ENCODE measurements at places on chromosomes 5 and 9. TPM values are rescaled to one million over a fixed set of nuclear protein-coding genes. Genes with fewer than 3 reads are reported as not detected.
A peak's percentile ranks its signal among the peaks of the same experiment; 100 is the strongest.

Gene PCDHGB1
- total RNA-seq, result 1.8 TPM

Gene SLC44A1
- 26.5 TPM for total RNA-seq

DNA sequence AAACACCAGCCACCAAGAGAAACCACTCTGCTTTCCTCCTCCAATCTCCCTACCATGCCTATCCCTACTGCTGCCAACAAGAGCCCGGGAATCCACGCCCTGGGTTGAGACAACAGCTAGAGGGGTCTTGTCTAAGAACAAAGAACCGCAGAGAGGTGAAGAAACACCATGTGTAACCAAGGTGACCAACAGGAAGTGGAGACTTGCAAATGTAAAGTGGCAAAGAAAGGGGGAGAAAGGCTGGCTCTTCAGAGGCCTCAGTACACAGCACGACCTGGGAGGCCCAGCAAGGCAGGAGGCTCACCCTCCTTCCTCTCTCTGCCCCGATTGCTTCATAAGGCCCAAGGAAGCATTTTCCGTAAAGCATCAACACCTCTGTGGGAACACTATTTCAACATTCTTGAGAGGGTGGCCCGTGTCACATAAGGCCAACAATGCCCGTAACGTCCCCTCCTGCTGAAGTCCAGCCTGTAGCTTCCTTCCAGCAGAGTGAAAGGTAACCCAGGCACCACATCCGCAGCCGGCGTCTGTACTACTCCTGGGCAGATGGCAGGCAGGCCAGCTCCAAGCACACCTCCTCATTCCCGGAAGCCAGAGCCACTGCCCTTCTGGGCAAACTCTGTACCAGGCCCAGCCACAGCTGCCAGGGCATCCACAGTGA lies 18.3 kb downstream of the CCNJL start:
- no peak for DNase-seq
- no peak overlapping the region for H3K4me3 ChIP-seq
- H3K36me3 ChIP-seq, result no peaks in the 10 kb centered on the region
- H3K4me1 ChIP-seq, result no peaks in the 10 kb centered on the region
- H3K27me3 ChIP-seq, result no peaks in the 10 kb centered on the region

DNA sequence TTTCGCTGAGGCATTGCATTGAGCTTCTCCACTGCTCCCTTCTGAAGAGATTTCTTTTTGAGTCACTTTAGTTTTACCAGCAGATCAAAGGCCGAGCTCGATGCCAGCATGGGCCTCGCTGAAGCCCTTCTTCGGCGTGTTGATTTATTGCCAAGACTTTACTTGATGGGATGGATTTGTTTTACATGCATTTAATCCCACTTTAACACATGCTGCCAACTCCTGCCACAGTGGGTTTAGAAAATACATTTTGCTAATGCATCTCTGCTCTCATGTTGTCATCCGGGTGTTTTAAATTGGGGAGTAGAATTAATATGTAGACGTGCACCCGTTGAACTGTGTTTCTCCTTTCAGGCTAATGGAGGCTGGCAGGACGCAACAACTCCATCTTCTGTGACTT lies 218.3 kb downstream of the PBX3 start:
- DNase-seq, result no peak
- H3K4me3 ChIP-seq, result no peak overlapping the region
- peaks cover 5% of the 10 kb centered on the region for H3K36me3 ChIP-seq
- no peak overlapping the region for H3K27ac ChIP-seq
- H3K4me1 ChIP-seq, result no peaks in the 10 kb centered on the region
- H3K27me3 ChIP-seq, result no peaks in the 10 kb centered on the region

DNA sequence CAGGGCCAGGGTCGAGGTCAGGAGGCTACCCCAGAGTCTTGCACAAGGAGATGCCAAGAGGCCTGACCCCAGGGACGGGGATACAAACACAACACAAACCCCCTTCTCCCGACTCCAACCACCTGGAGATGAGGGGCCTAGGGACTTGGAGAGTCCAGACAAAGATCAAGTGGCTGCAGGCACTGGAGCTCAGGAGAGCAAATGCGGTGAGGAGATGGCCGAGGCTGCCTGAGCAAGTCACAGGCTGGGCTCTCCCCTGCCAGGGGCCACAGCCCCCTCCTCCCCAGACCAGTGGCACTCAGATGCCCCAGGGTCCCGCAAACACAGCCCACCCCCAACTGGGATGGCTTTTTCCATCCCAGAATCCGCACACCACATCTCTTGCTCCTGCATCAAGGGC lies 15.8 kb downstream of the SH3GLB2 start:
- DNase-seq, result no peak
- H3K27me3 ChIP-seq, result no peaks in the 10 kb centered on the region
- H3K27ac ChIP-seq, result no peak overlapping the region

- no peaks in the 10 kb centered on the region for H3K4me1 ChIP-seq
- no peaks in the 10 kb centered on the region for H3K36me3 ChIP-seq
- H3K27ac ChIP-seq, result no peak overlapping the region
- DNase-seq, result no peak
- no peak overlapping the region for H3K4me3 ChIP-seq
- H3K27me3 ChIP-seq, result no peaks in the 10 kb centered on the region
Observed at GRCh38 chr5:145743396-145744061, 91.6 kb downstream of the PRELID2 start.

GRCh38 chr9:93270976-93271375 lies 87.0 kb downstream of the WNK2 start:
- no peaks in the 10 kb centered on the region for H3K27me3 ChIP-seq
- no peak overlapping the region for H3K4me3 ChIP-seq
- no peak overlapping the region for H3K27ac ChIP-seq
- H3K36me3 ChIP-seq, result no peaks in the 10 kb centered on the region
- no peak for DNase-seq
- H3K4me1 ChIP-seq, result no peaks in the 10 kb centered on the region

GRCh38 chr5:133381041-133381440 lies 231.3 kb downstream of the FSTL4 start:
- H3K4me3 ChIP-seq, result no peak overlapping the region
- no peak for DNase-seq
- H3K4me1 ChIP-seq, result no peaks in the 10 kb centered on the region
- no peaks in the 10 kb centered on the region for H3K27me3 ChIP-seq

GRCh38 chr9:85514256-85514655 lies 227.5 kb downstream of the AGTPBP1 start:
- no peak for DNase-seq
- H3K4me3 ChIP-seq, result no peak overlapping the region
- no peaks in the 10 kb centered on the region for H3K4me1 ChIP-seq
- H3K27ac ChIP-seq, result no peak overlapping the region

GRCh38 chr9:4116071-4116581 lies 183.7 kb downstream of the GLIS3 start:
- DNase-seq, result no peak
- no peaks in the 10 kb centered on the region for H3K36me3 ChIP-seq
- peaks cover 36% of the 10 kb centered on the region for H3K4me1 ChIP-seq
- H3K27me3 ChIP-seq, result no peaks in the 10 kb centered on the region
- H3K4me3 ChIP-seq, result no peak overlapping the region

DNA sequence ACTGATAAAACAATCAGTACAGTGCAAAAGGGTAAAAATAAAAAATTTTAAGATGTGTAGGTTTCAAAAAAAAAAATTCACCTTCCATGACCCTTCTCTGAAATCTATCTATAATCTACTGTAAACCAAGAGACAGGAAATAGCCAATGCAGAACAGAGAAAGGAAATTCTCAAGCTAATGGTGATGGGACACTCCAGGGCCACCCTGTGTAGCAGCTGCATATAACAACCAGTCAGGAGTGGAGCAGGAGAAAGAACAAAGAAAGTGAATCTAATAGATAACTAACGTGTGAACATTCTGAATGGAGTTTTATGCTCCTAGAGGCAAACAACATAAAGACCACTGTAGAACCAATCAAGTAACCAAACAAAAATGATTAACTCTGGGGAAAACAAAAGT lies 16.6 kb downstream of the SPTLC1 start:
- no peaks in the 10 kb centered on the region for H3K27me3 ChIP-seq
- H3K4me1 ChIP-seq, result no peaks in the 10 kb centered on the region
- DNase-seq, result no peak
- H3K36me3 ChIP-seq, result peaks cover 4% of the 10 kb centered on the region

DNA sequence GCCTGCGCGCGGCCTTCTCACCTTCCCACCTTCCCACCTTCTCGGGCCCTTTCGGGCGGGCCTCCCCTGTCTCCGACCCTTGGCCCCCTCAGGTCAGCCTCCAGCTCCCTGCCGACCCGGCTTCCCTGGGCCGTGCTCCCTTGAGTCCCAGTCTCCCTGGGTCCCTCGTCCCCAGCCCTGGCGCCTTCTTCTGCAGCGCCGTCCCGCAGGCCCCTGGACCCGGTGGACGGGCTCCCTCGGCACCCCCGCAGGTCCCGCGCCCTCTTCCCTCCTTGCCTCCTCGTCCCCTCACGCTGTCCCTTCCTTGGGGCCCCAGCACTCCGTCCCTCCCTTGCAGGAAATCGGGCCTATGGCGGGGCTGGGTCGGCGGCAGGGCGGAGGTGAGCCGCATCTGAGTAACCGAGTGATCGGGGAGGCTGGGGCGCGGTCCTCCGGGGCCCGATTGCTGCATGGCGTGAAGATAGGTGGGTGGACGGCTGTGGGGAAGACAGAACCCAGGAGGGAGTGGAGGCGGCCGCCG lies 7.6 kb downstream of the ARPC5L start:
- peaks cover 9% of the 10 kb centered on the region for H3K36me3 ChIP-seq
- H3K27me3 ChIP-seq, result no peaks in the 10 kb centered on the region
- DNase-seq, result no peak
- H3K4me1 ChIP-seq, result peaks cover 8% of the 10 kb centered on the region

DNA sequence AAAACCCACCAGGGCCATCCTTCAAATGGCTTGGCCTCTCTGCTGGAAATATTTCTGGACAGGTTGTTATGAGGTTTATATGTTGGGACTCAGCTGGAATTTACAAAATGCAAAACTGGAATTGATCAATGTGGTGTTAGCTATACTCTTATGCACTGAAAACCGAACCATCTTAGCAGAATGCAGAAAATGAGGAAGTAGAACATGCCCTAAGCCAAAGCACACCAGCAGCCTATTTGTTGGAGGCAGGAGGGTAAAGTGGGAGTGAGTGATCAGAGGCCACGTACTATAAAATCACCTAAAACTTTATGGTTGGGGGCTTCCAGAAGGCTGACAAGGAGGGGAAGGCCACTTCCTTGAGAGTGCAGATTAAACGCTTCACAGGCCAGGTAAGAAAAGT lies 63.6 kb upstream of the C5orf63 start:
- no peaks in the 10 kb centered on the region for H3K4me1 ChIP-seq
- no peaks in the 10 kb centered on the region for H3K27me3 ChIP-seq
- DNase-seq, result no peak
- no peak overlapping the region for H3K27ac ChIP-seq

DNA sequence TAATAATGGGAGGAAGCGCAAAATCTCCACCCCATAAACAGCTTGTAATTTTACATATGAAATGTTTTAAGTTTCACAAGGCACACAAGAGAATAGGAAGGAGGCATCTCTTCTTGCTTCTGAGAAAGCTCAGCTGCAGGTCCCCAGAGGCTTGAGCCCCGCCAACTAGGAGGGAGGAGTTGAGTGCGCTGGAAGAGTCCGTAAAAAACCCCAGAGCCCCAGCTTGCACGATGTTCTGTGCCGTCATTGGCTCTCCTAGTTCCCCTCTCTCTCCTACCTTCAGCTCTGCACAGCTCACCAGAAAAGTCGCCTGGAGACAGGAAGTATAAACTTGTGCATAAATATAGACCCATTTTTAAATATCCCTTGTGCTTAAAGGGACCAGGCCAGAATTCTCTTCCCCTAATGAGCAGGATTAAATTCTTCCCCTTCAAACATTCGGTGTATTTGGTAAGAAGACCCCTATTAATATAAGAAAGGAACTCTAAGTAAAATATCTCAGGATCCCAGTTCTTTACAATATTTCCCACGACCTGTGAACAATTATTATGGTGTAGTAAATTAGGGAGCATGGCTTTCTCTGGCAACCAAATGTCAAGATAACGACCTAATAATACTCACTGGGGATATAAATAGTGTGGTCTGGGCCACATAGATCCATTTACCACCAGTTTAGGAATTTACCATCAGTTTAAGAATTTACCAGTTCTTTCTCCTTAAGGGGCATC lies 13.7 kb downstream of the GLRX start:
- H3K4me1 ChIP-seq, result peaks cover 32% of the 10 kb centered on the region
- H3K4me3 ChIP-seq, result peak overlapping the region; percentile 6
- no peaks in the 10 kb centered on the region for H3K27me3 ChIP-seq
- peak overlapping the region; percentile 76 for H3K27ac ChIP-seq
- no peaks in the 10 kb centered on the region for H3K36me3 ChIP-seq

DNA sequence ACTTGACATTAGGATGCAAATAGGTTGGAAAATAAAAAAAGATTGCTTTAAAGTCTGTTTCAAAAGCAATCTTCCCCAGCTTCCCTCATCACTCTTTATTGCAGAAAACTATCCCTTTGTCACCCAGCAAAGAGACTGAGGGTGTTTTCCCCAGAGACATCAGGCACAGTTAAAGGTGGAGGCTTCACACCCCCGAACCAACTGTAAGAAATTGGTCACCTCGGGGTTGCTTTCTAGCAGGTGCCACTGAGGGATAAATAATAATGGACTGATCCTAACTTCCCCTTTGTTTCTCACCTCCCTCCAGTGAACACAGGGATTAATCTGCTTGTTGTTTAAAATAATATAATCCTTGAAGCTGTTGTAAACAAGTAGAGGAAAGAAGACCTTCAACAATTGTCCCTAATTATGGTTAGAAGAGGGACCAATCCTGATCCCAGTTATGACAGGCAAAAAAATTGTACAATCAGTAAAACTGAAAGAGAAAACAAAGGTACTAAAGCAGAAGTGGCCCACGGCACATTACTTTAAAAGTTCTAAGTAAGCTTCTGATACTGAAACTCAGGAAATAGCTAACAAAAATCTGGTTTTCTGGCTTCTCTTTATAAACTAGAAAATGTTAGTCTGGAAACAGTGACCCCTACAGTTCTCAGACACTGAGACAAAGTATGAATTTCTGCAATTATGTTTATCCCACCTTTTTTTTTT lies 6.6 kb upstream of the PCSK1 start:
- no peak overlapping the region for H3K4me3 ChIP-seq
- H3K36me3 ChIP-seq, result no peaks in the 10 kb centered on the region
- no peak overlapping the region for H3K27ac ChIP-seq
- H3K4me1 ChIP-seq, result no peaks in the 10 kb centered on the region

Measured in ascending aorta (tissue), 2 donors.